ENCODE measurements at places on chromosomes 5 and 9.

GRCh38 chr9:90789408-90789807 is 12.2 kb upstream of the SYK start:
- DNase-seq, result no peak

DNA sequence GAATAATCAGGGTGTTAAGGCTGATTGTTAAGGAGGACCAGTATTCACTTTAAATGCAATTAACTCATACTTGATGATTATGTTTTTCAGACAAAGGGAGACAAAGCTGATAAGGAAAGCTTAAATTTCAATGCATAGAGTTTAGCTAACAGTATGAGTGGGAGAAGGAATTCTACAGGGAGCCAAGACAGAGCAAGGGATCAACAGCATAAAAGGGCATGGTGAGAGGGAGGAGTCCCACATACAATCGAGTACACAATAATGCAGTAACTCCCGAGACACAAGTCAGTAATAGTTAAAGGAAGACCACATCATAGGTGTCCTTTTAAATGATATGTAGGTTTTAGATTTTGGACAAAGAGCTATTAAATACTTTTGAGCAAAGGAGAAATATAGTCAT is 191.7 kb upstream of the PTPRD start:
- DNase-seq, result no peak

DNA sequence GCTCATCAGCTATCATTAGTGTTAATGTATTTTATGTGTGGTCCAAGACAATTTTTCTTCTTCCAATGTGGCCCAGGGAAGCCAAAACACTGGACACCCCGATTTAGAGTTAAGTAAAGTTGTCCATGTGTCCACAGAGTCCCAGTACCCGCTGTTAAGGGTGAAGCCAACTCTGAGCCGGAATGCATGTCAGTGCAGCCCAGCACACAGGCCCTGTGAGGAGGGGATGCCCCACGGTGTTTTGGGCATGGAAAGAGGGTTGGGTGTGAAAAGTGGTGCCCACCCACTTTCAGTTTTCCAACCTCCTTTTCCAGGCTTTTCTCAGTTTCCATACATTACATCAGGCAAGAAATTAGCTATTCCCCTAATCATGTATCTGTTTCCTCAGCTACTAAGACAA is 24.4 kb downstream of the SHC3 start:
- DNase-seq, result no peak

- DNase-seq, result no peak
Observed at GRCh38 chr5:40084614-40085013, 595.1 kb upstream of the PTGER4 start.

DNA sequence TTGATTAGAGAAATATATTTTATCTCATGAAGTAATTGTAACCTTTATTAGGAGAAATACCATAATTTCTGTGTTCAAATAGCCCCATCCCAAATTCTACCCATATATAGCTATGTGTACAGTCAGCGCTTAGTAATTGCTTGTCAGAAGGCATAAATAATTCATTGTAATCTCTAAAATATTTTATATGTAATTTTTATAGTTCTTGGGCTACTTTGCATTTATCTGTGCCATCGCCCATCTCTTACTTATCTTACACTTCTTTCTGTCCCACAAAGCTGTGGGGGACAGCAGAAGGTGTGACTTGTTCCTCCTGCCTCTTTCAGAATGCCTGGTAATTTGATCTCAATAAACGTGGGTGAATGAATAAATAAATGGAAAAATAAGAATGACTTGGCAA is 5.5 kb downstream of the ADAMTSL1 start:
- peak; percentile 56 for DNase-seq

DNA sequence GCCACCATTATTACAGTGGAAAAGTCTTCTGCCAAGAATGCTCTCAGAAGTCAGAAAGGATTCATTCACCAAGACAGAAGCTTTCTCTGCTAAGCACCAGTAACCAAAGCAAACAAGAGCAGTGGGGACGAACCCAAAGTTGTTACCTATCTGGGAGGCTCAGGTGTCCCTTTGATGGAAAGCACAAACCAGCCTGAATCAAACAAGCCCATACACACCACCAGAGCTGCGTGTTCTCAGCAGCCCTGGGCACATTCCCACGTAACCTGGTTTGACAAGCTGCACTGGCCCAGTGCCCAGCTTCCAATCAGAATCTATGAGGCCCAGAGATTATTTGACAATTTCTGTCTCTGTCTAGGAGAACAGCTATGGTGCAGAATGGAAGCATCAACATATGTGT is 252.6 kb downstream of the ACTL7B start:
- no peak for DNase-seq

DNA sequence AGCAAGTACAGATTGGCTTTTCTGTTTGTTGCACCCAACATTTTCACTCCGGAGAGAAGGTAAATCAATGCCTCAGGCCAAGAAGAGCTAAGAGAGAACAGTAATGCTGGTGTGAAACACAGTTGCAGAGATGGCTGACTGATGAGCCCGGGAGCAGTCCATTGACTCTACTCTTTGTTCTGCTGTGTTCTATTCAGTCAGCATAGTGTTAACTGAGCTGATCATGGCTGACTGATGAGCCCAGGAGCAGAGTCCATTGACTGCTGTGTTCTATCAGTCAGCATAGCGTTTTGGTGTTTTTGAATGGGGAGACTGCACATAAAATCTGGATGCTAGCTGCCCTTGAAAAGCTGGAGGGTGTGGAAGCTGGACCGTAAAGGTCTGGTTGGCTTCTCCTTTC is 141.4 kb downstream of the FRMD3 start:
- DNase-seq, result no peak

DNA sequence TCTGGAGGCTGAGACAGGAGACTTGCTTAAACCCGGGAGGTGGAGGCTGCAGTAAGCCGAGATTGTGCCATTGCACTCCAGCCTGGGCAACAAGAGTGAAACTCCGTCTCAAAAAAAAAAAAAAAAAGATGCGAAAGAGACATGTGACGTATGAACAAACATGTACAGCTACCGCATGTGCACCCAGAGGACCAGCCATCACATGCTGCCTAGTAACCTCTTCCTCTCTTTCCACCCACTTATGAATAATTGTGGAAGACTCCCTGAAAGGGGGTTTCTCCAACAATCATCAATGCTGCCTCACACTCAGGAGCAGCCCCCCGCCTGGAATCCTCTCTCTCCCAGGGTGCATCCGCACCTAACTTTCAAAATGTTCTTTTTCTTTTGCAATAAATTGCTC is 2.2 kb downstream of the SARDH start:
- no peak for DNase-seq

All from fibroblast of skin of scalp (primary cell).